ENCODE measurements at places on chromosomes 11 and 22.
A peak's percentile ranks its signal among the peaks of the same experiment; 100 is the strongest.

- DNase-seq: no peak
Observed at GRCh38 chr11:1763336-1763795, 361 bp downstream of the CTSD start.

DNA sequence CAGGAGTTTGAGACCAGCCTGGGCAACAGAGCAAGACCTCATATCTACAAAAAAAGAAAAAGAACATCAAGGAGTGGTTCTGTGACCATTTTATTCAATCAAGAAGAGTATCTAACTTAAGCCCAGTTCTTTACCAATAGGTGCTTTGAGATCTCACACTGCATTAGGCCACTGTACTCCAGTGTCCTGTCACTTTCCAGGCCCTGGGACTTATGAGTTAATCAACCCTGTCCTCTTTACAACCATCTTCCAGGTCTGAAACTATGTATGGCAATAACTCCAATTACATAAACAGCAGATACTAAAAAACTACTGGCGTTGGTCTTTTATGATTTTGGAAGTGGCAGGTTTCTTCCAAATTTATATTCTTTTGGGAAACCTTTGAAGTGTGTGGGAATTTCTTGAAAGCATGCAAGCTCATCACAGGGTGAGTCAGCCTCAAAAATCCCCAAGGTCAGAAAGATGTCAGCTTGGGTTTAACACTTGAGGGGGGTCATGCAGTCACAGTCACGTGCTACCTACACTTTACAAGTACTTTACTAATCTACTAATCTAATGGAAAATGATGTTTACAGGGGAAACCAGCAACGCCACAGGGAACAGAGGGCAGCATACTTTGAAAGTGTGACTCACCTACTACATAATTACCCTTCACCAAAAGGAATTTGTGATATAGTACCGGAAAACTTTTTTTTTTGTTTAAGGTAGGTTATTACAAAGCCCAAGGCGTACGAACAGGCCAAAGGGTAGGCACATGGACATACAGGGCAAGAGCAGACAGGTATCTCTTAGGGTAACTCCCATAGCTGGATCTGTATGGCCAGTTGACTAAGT is 15.6 kb downstream of the PISD start:
- no peak for DNase-seq

DNA sequence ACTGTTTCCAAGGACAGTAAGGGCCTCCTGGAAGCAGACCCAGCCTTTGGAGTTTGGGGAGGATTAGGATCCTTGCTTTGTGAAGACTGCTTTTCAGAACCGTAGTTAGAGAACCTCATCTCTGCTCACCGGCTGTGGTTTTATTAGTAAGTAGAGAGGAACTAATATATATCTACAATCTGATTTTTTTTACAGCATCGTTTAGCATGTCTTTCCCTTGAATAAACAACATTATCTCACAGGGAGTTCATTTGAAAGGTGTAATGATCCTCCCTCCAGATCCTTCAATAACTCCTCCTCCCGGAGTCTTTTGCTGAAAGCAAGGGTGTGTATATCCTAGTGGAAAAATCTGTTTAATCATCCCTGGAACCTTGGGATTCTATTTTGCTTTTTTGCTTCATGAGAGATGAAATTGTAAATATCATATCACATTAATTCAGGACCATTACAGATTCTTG is 132.7 kb downstream of the DBX1 start:
- no peak for DNase-seq

GRCh38 chr11:73292525-73292894 is 15.6 kb upstream of the ARHGEF17 start:
- no peak for DNase-seq

DNA sequence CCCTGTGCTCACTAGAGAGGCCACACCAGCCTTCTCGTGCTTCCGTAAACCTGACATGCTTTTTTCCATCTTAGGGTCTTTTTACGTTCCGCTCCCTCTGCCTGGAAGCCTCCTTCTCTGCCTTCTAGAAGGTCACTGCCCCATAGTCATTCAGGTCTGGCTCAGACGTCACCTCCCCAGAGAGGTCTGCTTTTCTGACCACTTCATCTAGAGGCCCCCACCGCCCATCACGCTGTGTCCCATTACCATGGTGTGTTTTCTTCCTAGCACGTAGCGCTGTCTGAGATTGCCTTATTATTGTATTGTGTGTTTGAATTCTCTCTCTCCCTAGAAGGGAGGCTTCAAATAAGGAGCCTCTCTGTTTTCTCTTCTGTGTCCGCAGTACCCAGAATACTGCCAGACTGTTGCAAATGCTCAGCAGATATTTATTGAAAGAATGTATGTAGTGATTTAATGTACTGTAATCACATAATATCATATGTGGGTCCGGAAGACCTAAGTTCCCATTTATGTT is 10.0 kb downstream of the TAB1 start:
- DNase-seq: no peak

DNA sequence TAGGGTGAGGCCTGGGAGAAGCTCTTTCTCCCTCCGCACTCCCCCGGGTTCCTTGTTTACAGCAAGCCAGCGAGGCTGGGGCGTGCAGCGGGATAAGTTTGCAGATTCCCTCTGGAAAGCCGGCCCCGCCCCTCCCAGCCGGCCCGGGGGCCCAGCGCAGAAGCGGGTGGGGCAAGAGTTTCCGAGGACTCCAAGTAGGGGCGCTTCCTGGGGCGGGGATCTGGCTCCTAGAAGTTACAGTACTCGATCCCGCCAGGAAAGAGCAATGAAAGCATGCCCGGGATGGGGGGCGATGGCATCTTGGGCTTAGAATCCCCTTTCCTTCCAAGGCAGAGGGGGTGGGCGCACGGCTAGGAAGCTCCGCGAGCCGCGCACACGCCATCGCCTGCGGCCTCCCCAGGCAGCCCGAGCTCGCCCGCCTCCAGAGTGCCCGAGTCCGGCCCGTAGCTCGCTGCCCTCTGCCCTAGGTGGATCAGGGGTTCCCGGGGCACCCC is 385 bp downstream of the TST start:
- peak; percentile 41 for DNase-seq

- no peak for DNase-seq
Observed at GRCh38 chr11:68379206-68379605, 66.8 kb downstream of the LRP5 start.

DNA sequence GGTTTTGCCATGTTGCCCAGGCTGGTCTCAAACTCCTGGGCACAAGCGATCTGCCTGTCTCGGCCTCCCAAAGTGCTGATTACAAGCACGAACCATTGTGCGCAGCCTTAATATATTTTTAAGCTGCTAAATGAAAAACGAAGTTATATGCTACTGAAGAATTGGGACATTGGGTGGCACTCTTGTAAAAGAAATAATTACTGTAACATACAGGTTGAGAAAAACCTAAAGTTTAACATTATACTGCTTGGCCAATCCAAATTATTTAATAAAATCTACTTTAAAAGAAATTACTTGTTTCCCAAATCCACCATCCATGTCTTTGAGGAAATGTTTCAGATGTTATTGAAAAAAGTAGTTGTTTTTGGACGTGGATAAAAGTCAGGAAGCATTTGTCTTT is 37.9 kb upstream of the ARHGAP32 start:
- no peak for DNase-seq

GRCh38 chr11:101721270-101721669 is 137.5 kb upstream of the TRPC6 start:
- no peak for DNase-seq

- DNase-seq: no peak
Observed at GRCh38 chr11:106133529-106133928, 56.1 kb downstream of the AASDHPPT start.

DNA sequence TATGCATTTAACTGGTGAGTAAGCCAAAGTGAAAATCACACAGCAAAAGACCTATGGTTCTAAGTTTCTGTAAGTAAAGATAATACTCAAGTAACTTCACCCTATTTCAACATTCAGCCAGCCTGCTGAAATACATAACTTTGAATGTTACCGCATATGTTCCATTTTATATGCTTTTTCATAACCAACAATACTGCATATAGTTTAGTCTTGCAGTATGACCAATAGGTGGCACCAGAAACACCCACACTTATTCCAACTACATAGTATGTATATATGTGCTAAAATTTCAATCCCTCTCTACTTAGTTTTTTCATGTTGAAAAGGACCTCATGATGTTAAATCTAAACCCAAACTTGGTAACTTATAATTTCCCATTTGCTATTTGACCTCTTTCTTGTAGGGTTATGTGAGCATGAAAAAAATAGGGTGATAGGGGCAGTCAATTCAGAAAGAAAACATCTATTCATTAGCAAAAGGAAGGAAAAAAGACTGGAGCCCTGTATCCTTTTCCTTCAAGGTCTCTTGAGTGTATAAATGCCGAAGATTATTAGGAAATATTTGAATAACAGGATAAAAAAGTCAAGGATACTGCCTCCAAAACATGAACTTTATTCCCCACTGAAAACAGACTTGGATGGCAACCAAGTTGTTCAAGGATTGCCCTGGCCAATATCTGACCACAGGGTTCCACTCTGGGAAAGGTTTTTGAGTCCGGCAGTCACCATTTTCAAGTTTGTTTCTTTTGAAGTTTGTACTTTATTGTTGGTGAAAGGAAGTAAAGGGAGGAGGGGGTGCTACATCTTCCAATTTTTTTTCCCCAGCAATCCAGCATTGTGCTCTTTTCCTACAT is 23.8 kb upstream of the FZD4 start:
- no peak for DNase-seq
